ENCODE measurements at places on chromosomes 4 and X. TPM values are rescaled to one million over a fixed set of nuclear protein-coding genes. Genes with fewer than 3 reads are reported as not detected.

CXCR3 gene
- 1.1 TPM for total RNA-seq

DNA sequence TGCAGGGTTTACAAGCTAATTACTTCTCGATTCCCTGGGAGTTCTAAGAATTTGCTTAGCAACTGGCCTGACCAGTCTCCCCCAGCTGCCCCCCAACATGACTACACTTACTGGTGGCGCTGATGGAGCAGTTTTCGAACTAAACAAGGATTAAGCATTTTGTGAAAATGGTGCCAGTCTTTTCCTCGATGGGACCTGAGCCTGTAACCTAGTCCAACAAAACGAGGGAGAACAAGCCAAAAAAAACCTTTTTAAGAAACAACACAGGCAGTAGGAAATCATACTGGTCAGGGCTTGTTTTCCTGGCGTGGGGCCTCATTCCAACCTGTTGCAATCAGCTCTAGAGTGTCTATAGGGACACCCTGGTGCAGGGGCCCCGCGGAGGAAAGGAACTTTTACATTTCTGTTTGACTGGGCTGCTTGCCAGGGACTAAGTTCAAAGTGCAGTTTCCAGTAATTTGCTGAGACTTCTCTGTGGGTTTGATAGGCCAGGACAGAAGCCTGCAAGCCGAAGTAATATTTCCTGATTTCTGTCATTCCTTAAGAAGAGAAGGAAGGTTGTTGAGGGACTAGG is 158.7 kb downstream of the SPRY1 start:
- DNase-seq = peak; percentile 93

GRCh38 chrX:46621572-46621971 is 48.0 kb downstream of the CHST7 start:
- no peak for DNase-seq

DNA sequence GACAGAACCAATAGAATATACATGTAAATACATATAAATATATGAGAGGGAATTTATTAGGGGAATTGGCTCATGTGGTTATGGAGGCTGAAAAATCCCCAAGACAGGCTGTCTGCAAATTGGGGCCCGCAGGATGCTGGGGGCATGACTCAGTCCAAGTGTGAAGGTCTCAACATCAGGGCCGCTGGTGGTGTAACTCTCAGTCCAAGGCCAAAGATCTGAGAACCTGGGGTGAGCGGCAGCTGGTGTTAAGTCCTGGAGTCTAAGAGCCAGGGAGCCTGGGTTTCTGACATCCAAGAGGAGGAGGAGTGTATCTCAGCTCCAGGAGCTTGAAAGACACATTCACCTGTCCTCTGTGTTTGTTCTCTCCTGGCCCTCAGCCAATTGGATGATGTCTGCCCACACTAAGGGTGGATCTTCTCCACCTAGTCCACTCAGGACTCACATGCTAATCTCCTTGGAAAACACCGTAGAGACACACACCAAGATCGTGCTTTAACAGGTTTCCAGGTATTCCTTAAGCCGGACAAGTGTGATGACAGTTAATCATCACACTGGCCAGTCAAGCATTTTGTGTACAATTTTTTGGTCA is 28.9 kb downstream of the TIGD2 start:
- DNase-seq = no peak

- DNase-seq = no peak
Measured at GRCh38 chr4:101599620-101600019, 190.9 kb upstream of the BANK1 start.

- DNase-seq = no peak
Measured at GRCh38 chr4:123037804-123038203, 115.4 kb upstream of the NUDT6 start.

GRCh38 chr4:135372131-135372530 is 1170.5 kb upstream of the PABPC4L start:
- DNase-seq = no peak

- no peak for DNase-seq
Measured at GRCh38 chrX:15645266-15645665, 19.3 kb downstream of the CLTRN start.

DNA sequence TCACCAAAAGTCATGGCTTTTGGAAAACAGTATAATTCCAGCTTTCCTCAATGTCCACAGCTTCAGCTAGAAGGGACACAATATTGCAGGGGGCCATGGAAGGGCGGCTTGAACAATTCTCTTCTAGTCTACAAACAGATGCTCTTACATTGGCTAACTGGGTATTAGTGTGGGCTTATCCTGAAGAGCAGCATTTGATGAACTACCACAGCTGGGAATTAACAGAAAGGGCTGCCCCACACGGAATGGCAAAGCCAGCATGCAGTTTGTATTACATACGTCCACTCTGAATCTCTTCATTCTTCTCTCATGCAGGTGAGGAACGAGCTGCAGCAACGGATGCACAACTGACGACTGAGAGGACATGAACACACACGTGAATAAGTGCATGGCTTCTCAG is 13.0 kb upstream of the PDCL2 start:
- no peak for DNase-seq
